ENCODE measurements at places on chromosomes 12 and 14.
A peak's percentile ranks its signal among the peaks of the same experiment; 100 is the strongest.

DNA sequence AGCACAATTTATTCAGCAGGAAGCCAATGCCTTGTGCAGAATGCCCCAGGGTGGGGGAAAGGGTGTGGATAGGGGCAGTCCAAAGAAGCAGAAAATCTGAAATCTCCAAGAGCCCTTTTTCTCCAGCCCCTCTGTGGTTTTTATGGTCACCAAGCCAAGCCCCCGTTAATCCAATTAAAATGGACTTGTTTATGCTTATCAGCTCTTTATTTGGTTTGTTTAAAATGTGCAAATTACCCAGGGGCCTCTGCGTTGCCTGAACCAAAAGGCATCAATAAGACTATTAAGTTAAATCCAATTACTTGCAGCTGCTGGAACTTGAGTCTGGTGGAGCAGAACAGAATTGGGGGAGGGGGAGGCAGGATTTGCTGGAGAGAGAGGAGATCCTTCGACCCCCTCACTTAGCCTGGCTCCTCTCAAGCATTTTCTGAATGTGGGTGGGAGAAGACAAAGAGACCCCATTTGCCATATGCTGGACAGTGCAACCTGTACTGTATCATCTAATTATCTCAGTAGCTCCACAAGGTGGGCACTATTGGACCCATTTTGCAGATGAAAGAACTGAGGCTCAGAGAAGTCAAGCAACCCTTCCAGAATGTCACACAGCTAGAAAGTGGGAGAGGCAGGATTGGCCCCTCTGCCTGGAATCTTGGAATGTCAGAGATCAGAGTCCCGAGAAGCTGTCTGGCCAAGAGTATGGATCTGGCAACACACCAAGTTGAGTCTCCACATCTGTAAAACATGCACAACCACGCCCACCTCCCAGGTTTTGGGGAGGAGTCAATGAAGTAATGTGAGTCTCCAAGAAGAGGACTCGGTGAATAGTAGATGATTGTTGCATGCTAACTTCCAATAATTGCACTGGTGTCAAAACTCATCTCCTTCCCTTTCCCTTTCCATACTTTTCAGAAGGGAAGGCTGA is 66.9 kb downstream of the CMKLR1 start:
- no peak for DNase-seq

- no peak for DNase-seq
Measured at GRCh38 chr12:81866081-81866480, 106.9 kb upstream of the PPFIA2 start.

- no peak for DNase-seq
Measured at GRCh38 chr12:38160318-38161122, 156.1 kb upstream of the ALG10B start.

- DNase-seq = no peak
Measured at GRCh38 chr12:105921872-105922669, 216.7 kb downstream of the NUAK1 start.

DNA sequence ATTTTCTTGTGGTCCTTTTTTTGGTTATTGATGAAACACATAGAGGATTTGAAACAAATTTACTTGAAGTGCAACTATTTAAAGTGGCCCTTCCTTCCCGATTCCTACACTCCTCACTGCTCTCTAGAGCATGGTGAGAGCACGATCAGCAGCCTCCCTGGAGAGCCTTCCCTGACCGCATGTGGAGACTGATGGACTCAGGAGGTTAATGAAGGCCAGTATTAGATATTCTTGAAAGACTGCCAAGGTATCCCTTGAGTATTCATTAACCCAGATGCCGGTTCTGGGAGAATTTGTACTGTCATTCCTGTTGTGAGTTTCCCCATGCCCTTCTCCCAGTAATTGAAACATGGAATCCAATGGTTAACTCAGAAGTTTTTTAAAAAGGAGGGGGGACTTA is 102.8 kb upstream of the FGD4 start:
- no peak for DNase-seq

- peak; percentile 57 for DNase-seq
Measured at GRCh38 chr12:94150240-94151121, 2.1 kb downstream of the PLXNC1 start.

GRCh38 chr12:80513211-80513610 is 69.2 kb downstream of the PTPRQ start:
- DNase-seq = no peak

DNA sequence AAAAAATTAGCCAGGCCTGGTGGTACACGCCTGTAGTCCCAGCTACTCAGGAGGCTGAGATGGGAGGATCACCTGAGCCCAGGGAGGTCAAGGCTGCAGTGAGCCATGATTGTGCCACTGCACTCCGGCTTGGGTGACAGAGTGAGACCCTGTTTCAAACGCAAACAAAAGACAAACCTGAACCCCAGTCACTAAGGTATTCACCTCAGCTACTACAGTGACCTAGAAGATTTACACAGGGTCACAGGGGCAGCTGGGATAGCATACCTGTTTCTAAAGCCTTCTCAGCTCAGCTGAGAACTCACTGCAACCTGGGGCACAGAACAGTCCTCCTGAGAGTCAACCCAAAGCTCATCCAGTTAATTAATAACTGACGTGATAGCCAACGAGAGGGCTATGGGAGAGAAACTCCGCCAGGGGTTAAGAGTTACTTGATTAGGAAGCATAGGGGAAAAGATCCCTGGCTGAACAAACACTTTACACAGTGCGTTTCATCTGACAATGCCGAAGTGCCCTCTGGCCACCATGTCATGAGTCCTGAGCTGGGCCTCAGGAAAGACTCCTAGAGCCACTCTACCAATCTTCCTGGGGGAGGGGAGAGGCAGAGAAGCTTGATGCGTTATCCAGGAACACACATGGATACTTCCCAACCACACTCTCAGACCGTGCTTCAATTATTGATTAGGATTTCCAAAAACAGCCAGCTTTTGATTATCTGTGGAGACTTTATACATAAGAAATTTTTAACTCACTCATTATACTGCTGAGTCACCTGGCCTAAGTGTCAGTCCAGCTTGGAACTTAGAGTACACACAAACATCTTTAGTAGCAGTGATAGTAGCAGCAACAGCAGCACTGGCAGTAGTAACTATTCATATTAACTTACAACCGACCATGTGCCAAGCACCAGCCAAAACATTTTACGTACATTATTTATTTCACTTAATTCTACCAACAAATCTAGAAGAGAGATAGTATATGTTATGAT is 48.2 kb downstream of the FOXN3 start:
- no peak for DNase-seq

DNA sequence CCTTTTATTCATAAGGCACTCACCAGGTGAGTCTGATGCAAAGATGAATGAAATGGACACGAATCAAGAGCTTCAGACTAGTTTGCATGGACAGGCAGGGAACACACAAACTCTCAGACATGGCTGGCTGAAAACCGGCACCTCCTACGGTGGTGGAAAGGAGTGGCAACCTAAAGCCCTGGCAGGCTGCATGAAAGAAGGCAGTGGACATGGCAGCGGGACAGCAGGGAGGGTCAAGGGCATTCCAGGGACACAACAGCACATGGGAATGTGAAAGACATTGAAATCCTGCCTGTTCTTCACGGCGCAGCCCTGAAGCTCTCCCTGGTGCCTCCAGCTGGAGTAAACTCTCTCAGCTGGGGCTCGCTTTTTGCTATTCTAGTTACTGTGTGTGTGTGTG is 16.6 kb upstream of the LRTM2 start:
- no peak for DNase-seq

DNA sequence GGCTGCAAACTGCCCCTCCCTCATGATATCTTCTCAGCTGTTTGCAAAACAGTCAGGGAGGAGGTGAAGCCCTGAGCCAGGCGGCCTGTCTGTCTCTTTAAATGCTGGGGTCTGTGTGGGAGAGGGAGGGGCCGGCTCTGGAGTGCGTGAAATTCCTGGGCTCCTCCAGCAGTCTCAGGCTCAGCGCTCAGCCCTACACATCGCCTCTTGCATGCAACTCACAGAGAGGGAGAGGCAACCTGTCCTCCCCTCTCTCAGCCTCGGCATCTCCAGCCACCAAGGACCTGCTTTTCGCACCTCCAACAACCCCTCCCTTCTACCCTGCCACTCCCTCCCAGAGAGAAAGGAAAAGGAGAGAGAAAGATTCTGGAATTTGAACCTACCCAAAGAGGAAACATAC is at the start of gene NRXN3:
Gene NRXN3 (plus strand): TSS at position 171 of the 400 bp plus-strand sequence. CDS start 72,721 bp downstream, outside the sequence.
- no peak for DNase-seq

DNA sequence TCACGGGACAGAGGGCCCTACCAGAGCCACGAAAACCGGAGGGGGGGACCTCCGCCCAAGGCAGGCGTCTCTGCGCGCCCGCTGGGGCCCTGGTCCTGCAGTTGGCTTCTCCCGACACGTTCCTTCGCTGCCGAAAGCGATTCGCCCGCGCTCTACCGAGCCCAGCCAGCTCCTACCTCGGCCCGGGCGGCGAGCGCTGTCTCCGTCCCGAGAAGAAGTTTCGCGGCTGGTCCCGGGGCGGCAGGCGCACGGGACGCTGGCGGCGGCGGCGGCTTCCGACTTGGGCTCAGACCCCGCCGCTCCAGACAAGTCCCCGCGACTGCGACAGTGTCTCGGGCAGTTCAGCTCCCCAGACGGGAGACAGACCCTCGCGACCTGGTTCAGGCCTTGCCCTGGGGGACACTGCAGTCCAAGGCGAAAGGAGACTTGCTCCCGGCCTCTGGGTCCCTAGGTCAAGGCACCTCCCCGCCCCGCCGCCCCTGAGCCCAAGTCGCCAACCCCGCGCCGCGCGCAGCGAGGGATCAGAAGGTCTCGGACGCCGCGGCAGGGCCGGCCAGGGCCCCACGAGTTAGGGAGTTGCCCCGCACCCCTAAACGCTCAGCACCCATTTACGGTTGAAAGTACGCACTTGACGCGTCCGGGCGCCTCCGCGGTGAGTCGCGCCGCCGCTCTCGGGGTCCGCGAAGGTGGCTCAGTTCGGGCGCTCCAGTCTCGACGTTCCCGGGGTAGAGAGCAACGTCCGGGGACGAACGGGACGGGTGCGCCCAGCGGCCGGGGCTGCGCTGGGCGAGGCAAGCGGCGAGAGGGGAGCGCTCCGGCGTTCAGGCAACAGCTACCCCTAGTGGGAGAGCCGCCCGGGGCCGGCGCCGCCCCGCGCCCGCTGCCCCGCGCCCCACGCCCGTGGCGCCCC is 1.4 kb upstream of the DIO3 start:
- DNase-seq = no peak

DNA sequence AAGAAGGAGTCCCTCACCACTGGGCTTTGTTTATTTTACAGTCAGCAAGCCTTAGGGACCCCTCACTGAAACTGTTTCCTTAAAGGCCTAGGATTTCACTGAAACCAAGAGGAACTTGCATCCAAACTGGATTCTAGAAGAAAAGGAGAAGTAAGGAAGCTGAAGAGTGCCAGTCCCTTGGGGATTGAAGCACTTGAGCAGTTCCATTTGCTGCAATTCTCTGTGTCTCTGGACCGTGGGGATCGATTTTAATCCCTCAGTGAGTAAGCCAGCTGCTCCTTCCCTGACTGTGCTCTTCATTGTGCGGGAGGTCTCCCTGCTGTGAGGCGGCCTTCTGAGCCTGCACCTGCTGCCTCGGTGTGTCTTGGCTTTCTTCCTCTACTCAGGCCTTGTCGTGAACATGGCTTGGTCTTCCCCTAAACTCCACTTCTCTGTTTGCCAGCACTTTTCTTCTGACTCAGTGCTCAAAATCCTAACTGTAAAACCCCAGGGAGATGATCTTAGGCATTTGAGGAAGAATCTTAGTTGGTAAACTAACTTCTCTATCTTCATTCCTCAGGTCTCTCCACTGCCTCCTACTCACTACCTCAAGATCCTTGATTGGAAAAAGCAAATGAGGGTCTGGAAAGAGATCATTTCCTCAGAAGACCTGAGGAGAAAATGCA is 132.6 kb downstream of the SLC38A6 start:
- no peak for DNase-seq
